ENCODE measurements at places on chromosomes 3 and 15.

- no peak for DNase-seq
These were observed 515.3 kb downstream of the EPHB1 start for GRCh38 chr3:135310317-135310716.

- no peak for DNase-seq
These were observed 23.6 kb upstream of the DUT start for GRCh38 chr15:48307586-48307985.

DNA sequence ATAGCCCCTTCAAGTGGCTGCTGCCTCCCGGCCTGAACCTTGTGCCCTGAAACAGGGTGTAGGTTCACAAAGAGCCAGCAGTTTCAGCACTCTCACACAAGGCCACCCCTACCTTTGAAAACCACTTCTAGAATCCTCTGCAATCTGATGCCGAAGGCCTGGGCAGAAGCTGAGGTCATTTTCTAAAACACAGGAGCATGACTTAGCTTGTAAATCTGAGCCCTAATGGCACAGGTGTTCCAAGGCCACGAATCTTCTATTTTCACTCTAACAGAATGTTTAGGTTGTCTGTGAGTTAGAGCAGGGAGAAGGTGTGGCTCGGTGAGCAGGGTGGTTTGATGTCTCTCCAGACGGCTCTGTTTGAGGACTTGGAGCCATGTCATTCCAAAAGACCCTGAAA lies 62.3 kb downstream of the SYNM start:
- DNase-seq: no peak

- no peak for DNase-seq
These were observed 32.5 kb upstream of the ZNF445 start for GRCh38 chr3:44510000-44510368.

DNA sequence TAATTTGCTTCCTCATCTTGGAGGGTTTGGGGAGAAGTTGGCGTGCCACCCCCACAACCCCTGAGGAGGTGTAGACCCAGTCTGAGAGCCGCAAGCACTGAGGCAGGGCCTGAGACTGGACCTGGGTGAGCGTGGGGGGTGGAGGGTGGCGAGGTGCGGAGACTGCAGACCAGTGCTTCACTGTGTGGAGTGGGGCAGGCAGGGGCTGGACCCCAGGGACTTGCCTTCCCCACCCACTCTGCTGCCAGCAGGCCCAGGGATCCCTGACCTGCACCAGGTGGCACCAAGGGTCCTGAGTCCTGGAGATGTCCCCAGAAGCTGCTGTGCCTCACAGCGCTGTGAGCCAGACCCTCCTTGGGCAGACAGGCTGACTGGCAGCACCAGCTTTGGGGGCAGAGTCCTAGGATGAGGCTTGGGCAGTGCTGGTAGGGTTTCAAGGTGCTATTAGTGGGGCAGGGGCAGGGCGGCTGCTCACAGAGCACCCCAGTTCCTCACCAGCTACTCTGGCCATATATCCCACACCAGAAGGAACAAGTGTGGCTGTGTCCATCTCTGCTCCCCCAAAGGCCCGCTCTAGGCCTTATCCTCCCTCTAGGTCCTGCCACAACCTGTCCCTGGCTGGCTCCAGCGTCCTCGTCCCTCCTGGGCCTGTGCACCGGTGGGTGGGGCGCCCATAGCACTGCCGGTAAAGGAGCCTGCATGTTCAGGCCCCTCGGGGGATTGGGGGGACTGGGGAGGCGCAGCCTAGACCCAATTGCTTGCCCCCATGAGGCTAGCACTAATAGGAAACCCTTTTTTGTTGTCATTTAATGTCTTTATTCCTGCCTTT lies 11.8 kb downstream of the ZBTB47 start:
- DNase-seq: peak; percentile 42

- DNase-seq: peak; percentile 85
These were observed at the start of gene GCHFR for GRCh38 chr15:40763801-40764628. Gene GCHFR, plus strand, starts transcription at chr15:40764068. Its CDS starts 113 bp downstream, at chr15:40764181.

- DNase-seq: no peak
These were observed 418.4 kb upstream of the RARB start for GRCh38 chr3:25009665-25010064.

DNA sequence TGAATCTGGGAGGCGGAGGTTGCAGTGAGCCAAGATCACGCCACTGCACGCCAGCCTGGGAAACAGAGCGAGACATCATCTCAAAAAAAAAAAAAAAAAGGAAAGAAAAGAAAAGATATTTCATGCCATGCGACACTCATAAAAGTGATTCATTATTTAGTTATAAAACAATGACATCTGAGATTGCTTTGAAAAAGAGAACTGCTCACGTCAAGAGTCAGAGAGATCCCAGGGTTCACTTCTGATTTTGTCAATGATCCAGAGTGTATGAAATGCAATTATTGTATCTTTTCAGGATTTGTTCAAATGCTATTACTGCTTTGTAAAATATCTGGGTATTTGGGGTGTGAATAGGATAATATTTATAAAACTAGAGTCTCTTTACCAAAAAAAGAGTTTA lies 6.0 kb upstream of the SAMD7 start:
- no peak for DNase-seq

DNA sequence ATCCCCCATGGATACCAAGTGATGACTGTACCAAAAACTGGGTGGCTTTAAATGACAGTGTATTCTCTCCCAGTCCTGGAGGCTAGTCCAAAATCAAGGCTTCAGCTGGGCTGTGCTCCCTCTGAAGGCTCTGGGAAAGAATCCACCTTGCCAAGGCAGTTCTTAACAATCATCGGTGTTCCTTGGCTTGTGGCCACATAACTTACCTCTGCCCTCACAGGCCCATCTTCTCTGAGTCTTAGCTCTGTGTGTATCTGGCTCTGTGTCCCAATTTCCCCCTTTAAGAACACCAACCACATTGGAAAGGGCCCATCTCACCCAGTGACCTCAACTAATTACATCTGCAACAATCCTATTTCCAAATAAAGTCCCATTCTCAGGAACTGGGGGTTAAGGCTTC lies 503.0 kb upstream of the PROK2 start:
- DNase-seq: no peak

GRCh38 chr3:33918126-33918756 lies 119.8 kb downstream of the PDCD6IP start:
- no peak for DNase-seq

GRCh38 chr3:132726341-132726823 lies 4.2 kb upstream of the NPHP3 start:
- no peak for DNase-seq

- DNase-seq: no peak
These were observed 86.7 kb downstream of the MAGI1 start for GRCh38 chr3:65951836-65952505.

- no peak for DNase-seq
These were observed 88.8 kb upstream of the TBL1XR1 start for GRCh38 chr3:177286034-177286433.

DNA sequence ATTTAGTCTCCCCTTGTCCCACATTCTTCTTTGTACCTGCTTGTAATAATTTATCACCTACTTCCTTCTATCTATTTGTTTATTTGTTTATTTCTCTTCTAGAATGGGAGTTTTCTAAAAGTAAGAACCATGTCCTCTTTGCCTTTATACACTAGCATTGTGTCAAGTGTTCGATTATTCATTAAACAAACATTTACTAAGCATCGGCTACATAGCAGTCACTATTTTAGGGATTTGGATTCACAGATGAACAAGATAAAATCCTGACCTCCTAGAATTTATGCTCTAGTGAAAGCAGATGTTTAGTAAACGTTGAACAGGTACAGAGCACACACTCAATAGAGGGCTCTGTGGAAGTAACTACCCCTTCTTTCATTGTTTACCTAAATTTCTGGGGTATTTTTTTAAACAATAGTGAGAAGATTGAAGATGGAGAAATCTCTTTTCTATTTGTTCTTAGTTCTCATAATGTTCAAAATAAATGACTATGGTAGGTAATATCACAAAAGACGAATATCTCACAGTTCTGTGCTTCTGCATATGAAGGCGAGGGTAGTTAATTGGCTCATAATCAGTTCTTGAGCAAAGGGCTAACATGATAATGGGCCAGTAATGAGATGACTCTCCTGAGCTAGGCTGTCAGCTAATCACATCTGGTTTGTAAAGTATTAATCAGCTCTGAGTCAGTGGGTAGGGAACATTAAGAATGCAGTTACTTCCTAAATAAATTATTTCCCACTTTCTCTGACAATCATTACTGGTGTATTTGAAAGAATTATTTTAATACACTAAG lies 111.9 kb downstream of the SLC9A9 start:
- DNase-seq: no peak

DNA sequence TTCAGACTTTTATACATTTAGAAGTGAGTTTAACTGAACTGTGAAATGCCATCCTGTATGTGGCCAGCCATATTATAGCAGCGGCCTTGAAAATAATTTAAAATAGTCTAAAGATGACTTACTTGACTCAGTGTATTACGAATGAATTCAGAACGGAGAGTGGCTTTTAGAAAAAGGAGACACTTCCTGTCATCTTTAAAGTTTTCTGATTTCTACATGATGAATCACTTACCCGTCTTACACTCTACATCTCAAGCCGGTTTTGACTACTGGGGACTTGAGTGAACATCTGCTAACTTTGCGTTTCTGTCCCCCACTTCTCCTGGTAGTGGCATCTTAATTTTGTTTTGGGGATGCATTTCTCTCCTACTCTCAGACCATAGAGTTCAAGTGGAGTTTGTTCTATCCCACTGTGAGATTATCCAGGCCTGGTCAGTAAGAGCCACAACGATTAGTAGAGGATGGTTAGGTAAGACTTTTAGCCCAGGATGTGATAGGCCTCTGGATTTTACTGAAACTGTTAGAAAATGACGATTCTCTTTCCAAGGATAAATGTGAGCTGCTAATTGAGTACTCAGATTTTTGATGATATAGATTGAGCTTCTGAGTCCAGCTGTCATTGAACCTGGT lies 175.4 kb upstream of the CADPS start:
- DNase-seq: no peak

GRCh38 chr3:41176596-41176995 lies 22.7 kb upstream of the CTNNB1 start:
- no peak for DNase-seq

DNA sequence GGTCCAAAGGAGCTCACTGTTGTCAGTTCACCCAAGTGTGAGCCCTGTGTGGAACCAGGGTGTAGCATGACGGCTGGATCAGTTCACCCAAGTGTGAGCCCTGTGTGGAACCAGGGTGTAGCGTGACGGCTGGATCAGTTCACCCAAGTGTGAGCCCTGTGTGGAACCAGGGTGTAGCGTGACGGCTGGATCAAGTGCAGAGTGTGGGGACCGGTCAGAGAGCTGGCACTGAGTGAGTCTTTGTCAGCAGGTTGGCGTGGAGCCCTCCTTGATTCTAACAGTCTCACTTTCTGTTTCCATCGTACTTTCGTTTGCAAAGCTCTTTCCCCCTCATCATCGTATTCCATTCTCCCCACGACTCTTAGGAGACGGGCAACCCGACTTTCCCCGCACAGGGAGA lies 57.9 kb upstream of the DLG1 start:
- no peak for DNase-seq

DNA sequence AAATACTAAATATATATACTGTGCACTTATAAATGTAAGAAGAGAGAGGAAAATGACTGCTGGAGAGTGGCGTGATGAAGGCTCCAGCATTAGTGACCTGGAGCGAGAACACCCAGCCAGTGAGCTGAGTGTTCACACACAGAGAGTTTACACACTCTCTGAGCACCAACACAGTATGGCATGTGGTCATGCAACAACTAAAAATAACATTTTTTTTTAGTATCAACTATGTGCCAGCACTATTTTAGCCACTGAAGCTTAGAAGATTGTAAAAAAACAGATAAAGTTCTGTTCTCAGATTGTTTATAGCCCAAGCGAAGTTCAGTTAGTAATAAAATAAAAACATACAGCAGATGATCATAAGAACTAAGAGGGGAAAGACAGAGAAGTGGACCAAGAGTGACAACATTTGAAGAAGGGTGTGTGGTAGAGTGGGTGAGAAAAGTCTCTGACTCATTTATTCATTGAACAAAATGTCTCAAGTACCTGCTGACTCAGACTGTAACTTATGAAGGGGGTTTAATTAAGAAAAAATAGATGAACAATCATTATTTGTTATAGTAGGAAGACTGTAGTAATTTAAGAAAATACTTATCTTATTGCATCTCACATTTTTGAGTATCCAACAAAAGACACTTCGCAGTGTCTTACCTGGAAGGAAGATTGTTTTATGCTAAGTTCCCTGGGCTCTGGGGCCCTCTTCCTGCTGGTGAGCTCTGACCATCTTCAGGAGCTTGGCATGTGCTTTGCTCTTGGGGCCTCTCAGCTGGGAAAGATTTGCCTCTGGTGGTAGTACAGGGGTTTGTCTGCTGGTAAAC lies 43.8 kb downstream of the GAP43 start:
- no peak for DNase-seq

- DNase-seq: peak; percentile 61
These were observed 87.3 kb upstream of the C15orf61 start for GRCh38 chr15:67433495-67434099.

DNA sequence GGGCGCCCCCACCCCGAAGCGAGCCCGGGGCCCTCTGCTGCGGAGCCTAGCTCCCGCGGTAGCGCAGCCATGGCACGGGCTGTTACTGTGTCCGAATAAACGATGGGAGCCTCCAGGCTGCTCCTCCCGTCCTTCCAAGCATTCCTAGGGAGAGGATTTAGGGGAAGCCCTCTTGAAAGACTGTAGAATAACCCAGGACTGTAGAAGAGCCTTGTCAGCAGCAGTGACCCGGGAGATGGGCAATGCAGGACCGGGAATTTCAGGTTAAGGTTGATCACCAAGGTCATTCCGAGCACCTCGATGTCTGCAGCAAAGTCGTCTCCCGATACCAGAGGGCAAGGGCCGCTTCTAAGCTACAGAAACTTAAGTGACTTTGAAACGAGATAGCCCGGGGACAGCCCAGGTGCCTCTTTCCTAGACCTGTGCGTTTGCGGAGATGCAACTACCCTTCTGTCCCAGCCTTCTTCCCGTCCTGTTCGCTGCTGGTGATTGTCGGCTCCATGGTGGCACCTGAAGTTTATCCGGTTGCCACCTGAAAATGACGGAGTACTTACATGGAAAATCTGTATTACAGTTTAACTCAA lies 753 bp upstream of the MYO5A start:
- DNase-seq: peak; percentile 72

- DNase-seq: no peak
These were observed 183.6 kb downstream of the PEX5L start for GRCh38 chr3:179853176-179853575.

DNA sequence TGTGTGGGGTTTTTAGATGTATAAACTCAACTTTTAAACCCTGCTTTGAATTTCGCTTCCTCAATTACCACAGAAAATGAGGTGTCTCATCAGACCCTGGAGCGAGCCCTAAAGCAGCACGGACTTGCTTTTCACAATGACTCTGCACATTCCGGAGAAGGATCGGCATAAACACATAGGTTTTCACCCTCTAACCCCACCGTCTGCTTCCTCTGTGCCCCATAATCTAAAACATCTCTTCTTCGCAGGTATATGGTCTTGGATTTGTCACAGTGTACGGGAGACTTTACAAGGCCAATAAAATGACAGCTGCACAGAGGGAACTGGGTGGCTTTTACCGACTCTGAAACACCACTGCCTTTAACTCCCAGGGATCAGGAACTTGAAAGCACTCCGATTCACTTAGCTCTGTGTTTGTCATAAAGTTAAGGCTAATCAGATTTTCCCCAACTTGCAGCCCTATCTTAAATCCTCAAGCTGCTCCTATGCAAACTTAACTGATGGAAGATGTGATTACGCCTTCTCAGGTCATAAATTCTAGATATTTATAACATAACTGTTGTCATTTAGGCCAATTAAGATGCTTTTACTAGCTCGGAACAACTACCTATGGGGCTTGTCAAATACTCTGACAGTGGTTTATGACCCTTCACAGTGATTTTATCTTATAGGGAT lies 133.4 kb upstream of the WNT5A start:
- no peak for DNase-seq

GRCh38 chr3:10843378-10843777 lies 27.4 kb downstream of the SLC6A11 start:
- DNase-seq: no peak
